Activated naive CD8-positive, alpha-beta T cell treated with anti-CD3 and anti-CD28 coated beads for 36 hours (primary cell): ENCODE measurements at places on chromosomes 5 and 9. TPM values are rescaled to one million over a fixed set of nuclear protein-coding genes. Genes with fewer than 3 reads are reported as not detected.

The WDR38 gene
- not detected for total RNA-seq

The ITK gene
- total RNA-seq: 204 TPM

- H3K4me1 ChIP-seq: no peaks in the 10 kb centered on the region
- no peak overlapping the region for H3K27ac ChIP-seq
- H3K27me3 ChIP-seq: no peaks in the 10 kb centered on the region
- H3K4me3 ChIP-seq: no peak overlapping the region
Observed at GRCh38 chr5:167168971-167169370, 1122.5 kb upstream of the WWC1 start.

DNA sequence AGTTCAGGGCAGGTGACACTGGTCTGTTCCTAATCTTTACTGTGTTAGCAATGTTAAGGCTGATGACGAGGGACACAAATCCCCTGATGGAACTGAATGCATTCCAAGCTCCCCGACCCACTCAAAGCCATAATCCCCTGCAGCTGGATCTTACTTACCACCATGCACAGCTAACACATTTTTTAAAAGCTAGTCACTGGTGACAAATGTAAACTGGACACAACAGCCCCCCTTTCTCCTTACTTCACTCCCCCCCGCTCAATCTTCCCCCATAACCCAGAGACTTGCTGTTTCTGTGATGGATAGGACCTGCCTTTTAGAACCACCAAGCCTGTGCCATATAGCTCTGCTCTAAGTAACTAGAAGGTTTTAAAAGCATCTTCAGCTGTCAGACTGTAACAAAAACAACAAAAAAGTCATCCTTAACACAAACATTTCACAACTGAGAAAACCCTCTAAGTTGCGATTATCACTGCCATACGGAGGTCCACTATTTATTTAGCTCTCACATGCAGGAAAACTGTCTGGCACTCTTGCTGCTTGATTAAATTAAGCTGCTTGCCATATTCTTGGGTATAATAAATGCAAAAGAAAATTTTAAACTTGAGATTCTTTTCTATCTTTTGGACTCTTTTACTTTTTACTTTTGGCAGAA, 44.4 kb downstream of the BNC2 start:
- no peaks in the 10 kb centered on the region for H3K36me3 ChIP-seq
- H3K4me1 ChIP-seq: no peaks in the 10 kb centered on the region
- no peak overlapping the region for H3K27ac ChIP-seq
- H3K27me3 ChIP-seq: peaks cover 20% of the 10 kb centered on the region
- no peak overlapping the region for H3K4me3 ChIP-seq

GRCh38 chr9:96616817-96617438, 2.7 kb downstream of the CDC14B start:
- H3K4me3 ChIP-seq: no peak overlapping the region
- no peak overlapping the region for H3K27ac ChIP-seq
- peaks cover 14% of the 10 kb centered on the region for H3K4me1 ChIP-seq
- DNase-seq: no peak

DNA sequence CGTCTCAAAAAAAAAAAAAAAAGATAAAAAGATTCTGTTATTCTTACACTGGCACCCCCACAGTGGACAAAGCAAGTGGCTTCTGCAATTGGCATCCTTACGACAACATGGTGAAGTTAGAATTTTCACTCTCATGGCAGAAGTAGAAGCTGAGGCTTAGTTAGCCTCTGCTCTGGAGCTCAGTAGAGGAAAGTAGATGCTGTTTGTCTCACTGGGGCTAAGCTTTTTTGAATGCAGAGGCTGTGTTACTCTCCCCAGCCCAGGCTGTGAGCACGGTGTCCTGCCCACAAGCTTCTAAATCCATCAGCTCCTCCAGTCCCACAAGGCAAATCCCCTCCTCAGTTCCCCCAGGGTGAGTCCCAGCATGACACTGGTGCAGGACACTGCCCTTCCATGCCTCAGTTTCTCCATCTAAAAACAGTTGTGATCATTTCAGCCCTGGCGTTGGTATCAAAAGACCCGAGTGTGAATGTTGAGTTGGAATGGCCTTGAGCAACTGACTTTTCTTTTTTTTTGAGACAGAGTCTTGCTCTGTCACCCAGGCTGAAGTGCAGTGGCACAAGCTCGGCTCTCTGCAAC, 22.6 kb upstream of the PHF19 start:
- peaks cover 71% of the 10 kb centered on the region for H3K36me3 ChIP-seq
- peak overlapping the region; percentile 8 for H3K4me3 ChIP-seq
- DNase-seq: no peak
- H3K27me3 ChIP-seq: peaks cover 8% of the 10 kb centered on the region

- H3K4me3 ChIP-seq: no peak overlapping the region
- no peak overlapping the region for H3K27ac ChIP-seq
- DNase-seq: peak; percentile 50
- H3K36me3 ChIP-seq: peaks cover 7% of the 10 kb centered on the region
- H3K27me3 ChIP-seq: no peaks in the 10 kb centered on the region
Observed at GRCh38 chr5:75337366-75338021, 474 bp downstream of the HMGCR start.

- no peak overlapping the region for H3K4me3 ChIP-seq
- H3K27ac ChIP-seq: no peak overlapping the region
- no peaks in the 10 kb centered on the region for H3K4me1 ChIP-seq
- H3K36me3 ChIP-seq: no peaks in the 10 kb centered on the region
- DNase-seq: no peak
Observed at GRCh38 chr5:116944183-116944582, 369.6 kb upstream of the SEMA6A start.

- no peak overlapping the region for H3K27ac ChIP-seq
- no peaks in the 10 kb centered on the region for H3K4me1 ChIP-seq
- peaks cover 4% of the 10 kb centered on the region for H3K27me3 ChIP-seq
- no peaks in the 10 kb centered on the region for H3K36me3 ChIP-seq
- H3K4me3 ChIP-seq: no peak overlapping the region
- DNase-seq: no peak
Observed at GRCh38 chr5:68033961-68034571, 181.5 kb upstream of the PIK3R1 start.

DNA sequence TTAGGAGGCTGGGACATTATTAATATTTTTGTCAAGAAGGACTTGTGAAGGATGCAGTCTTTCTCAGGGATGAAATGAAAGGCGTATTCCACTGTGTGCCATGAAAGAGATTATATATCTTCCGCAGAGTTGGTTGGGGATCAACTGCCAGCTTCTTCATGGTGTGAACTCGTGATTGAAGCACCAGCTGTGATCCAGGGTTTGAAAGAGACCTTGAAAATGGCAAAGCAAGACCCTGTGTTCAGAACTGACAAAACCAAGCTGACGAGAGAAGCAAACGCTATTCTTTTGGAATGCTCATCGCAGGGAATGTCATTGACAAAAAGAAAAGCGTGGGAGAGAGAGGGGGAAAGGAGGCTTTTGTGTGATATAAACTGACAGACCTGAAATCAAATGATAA, 263.9 kb upstream of the ZNF608 start:
- H3K27ac ChIP-seq: no peak overlapping the region
- no peaks in the 10 kb centered on the region for H3K27me3 ChIP-seq
- no peak for DNase-seq
- no peaks in the 10 kb centered on the region for H3K36me3 ChIP-seq
